ENCODE measurements at places on chromosomes 6 and 20.

DNA sequence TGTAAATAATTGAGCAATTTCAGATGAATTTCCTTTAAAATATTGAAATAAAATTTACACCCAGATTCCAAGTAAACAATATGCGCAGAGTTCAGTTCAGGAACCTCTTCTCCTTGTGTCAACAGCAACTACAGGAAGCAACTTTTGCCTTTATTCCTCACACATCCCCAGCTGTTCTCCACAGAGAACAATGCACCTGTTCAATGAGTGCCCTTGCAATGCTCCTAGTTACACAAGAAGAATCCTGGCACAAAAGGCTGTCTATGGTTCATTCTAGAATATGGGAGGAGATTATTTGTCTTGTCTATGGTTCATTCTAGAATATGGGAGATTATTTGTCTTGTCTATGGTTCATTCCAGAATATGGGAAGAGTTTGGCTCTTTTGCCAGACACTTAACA lies 454.9 kb downstream of the BTBD3 start:
- no peak for DNase-seq

- DNase-seq: no peak
Measured at GRCh38 chr6:159988983-159989454, 20.1 kb downstream of the IGF2R start.

DNA sequence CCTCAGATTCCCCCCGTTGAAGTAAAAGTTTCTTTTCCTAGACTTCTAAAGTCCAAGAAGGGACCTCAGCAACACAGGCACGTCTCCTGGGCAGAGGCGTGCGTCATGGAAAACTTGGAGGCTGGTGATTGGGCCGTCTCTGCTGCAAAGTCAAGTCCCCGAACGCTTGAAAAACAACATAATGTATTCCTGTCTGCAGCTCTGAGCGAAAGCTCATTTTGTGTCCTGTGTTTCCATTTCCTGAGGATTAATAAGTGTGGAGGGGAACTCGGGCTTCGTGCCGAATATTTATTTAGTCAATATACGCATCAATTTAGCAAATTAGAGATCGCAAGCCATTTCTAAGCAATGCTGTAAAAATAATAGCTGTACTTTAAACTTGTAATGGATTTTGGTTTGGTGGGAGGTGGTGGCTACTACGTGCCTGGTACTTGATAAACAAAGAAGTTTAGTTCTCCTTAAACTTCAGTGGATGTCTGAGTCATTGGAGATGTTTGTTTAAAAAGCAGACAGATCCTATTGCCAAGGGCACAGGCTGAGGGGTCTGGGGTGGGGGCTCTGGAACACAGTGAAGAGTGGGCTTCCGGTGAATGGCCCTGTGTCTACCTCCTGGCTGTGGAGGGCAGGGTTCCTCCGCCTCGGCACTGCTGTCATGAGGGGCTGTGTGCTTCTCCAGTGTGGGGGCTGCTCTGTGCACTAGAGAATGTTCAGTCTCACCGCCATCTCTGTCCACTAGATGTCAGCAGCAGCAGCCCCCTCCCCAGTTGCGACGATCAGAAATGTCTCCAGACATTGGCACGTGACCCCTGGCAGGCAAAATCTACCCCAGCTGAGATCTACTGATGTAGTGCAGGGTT lies 21.8 kb downstream of the PCK1 start:
- no peak for DNase-seq

GRCh38 chr6:15026832-15027231 lies 219.0 kb upstream of the JARID2 start:
- DNase-seq: no peak

DNA sequence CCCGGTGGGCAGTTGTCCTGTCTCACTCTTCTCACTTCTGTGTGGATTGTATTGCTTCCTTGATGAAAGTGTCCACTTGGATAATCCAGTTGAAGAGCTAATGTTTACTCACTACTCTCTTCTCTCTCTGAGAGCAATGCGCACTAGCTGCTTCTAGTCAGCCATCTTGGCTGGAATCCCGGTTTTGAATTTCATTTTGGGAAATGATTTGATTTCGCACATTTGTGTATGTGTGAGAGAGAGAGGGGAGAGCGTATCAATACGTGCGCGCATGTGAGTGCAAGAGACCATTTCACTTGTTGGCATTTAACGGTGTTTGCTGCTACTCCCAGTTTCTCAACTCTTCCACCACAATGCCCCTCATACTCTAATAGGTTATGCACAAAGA lies 67.8 kb downstream of the KLHL32 start:
- no peak for DNase-seq

DNA sequence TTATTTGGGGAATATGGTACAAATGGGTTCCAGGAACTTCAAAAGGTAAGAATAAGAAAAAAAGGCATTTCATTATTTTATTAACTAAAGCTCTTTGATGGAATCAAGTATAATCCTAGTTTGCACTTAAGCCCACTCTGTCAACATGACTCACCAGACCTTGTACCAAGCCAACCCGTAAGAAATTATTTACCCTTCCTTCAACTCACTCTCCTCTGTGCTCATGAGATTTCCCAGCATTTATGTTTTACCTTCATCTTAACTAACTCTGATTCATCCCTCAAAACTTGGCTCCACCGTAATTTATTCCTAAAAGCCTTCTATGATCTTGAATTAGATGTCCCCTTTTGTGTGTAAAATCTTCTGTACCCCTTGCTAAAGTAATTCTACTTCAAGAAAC lies 308.7 kb downstream of the PKHD1 start:
- no peak for DNase-seq

DNA sequence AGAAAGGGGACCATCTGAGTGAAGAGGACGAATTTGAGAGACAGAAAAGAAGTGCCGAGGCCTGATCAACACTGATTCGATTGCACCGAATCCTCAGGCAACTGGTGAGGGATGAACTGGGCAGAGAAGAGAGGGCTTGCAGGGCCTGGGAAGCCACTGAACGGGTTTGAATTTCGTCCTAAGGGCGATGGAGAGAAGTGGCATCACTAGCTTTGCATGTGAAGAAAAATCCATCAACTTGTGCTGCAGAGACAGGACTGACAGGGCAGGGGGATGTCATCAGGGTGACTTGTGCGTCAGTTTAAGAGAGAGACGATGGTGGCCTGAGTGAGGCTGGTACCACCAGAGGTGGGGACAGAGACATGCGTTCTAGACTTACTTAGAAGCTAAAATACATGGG lies 73.7 kb upstream of the SLC22A23 start:
- DNase-seq: no peak

DNA sequence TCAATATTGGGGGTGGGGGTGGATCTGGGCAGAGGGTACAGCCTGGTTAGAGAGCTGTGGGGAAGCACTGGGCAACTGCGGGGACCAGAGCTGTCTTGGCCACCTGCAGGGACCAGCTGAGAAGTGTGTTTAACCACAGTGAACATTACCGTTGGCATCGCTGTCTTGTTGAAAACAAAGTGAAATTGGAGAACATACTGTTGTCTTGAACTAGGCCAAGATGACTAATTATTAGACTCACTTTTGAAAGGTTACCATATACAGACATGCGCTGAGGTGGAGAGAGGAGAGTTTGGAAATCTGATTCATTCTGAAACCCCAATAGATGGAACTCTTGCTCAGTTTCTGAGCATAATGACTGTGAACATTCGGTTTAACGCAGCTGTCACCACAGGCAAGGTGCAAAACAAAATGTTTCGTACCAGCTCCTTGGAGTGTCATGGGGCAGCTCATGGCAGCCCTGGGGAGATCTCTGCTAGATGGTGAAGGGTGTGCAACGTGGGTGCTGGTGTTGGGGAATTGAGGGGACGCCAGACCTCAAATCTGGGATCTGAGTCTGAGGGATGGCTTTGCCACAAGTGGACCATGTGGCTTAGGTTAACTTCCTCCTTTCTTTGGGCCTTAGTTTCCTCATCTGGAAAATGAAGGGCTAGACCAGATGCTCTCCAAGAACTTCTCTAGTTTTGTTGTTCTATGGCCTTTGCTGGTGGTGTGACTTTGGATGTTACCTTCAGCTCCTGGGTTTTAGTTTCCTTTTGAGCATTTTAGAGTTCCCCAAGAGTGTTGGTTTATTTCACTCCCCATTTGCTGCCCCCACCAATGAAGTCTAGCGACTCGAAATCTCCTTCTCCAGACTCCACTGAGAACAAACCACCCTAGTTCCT lies 24.6 kb upstream of the GTSF1L start:
- no peak for DNase-seq

DNA sequence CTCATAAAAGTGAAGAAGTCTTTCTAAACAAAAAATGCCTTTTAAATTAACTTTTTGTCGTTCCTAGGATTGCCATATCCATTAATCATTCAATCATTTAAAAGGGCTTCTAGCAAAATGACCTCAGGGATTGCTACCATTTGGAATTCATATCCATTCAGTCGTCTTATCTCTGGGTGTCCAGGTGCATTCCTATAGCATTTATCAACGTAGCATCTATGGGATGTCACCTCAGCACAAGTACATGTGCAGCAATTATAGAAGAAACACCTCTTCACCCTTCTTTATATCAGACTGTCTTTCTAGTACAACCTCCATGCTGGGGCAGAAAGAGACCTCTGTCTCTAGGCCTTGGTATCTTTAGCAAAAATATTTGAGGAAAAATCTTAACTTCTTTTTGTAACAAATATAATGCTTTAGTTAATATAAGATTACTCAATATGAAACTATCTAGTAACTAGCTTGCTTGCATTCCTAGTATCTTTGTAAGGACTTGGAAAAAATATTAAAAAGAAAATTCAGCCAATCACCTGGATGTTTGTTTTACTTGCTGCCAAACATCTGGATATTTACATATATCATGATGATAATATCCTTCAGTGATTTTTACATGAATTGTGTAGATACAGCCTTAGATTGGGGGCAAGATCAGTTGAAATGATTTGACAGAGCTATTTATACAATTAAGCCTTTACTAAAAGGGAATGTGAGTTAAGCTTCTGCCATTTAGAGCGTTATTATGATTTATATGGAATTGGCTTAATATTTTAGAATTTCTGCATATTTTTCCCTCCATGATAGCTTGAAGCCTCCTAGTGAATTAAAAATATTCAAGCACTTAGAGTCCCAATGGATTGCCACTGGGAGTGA lies 356.8 kb downstream of the HDGFL1 start:
- no peak for DNase-seq

GRCh38 chr6:137813308-137813970 lies 53.6 kb upstream of the TNFAIP3 start:
- DNase-seq: no peak
